ENCODE measurements at places on chromosomes 4 and X. TPM values are rescaled to one million over a fixed set of nuclear protein-coding genes. Genes with fewer than 3 reads are reported as not detected.

The PAGE5 gene
- total RNA-seq = not detected

The GAGE12F gene
- total RNA-seq = not detected

The TEX13B gene
- total RNA-seq = not detected

The CCDC120 gene
- 1.6 TPM for total RNA-seq

The POF1B gene
- under 0.01 TPM for total RNA-seq

The GPR119 gene
- total RNA-seq = not detected

The FGFR3 gene
- 6.9 TPM for total RNA-seq

The ITM2A gene
- 71.3 TPM for total RNA-seq
